LHCN-M2 (cell line): ENCODE measurements at places on chromosomes 13 and 19.

DNA sequence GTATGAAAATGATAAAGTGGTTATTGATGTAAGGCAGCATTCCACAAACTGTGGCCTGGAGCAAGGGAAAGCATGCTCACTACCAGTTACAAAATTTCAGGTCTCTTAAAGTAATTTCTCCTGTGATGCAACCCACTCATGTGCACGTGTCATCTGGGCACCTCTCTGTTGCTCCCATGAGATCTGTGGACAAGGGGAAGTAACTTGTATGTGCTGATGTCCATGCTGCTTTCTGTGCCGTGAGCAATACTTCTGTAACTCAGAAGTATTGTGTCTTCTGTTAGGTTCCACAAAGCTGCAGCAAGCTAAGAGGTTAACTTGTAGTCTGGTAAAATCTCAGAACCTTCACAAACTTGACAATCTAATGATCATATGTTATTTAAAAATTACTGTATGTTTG lies 930.0 kb upstream of the SLITRK6 start:
- no peak for DNase-seq

DNA sequence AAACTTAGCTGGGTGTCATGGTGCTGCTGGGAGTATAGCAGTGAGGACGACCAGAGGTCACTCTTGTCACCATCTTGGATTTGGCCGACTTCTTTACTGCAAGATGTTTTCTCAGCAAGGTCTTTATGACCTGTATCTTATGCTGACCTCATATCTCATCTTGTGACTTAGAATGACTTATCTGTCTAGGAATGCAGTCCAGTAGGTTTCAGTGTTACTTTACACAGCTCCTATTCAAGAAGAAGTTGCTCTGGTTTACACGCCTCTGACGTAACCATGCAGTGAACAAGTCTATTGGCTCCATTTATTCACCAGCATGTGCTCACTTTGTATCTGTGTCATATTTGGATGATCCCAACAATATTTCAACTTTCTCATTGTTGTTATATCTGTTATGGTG lies 26.7 kb downstream of the ZNF850 start:
- no peak for DNase-seq

- DNase-seq: peak; percentile 59
Measured at GRCh38 chr19:36225219-36225892, 10.4 kb downstream of the ZNF146 start.

- DNase-seq: no peak
Measured at GRCh38 chr13:110218581-110219201, 88.3 kb downstream of the COL4A1 start.

- no peak for DNase-seq
Measured at GRCh38 chr13:51805313-51805712, 1.4 kb upstream of the DHRS12 start.

DNA sequence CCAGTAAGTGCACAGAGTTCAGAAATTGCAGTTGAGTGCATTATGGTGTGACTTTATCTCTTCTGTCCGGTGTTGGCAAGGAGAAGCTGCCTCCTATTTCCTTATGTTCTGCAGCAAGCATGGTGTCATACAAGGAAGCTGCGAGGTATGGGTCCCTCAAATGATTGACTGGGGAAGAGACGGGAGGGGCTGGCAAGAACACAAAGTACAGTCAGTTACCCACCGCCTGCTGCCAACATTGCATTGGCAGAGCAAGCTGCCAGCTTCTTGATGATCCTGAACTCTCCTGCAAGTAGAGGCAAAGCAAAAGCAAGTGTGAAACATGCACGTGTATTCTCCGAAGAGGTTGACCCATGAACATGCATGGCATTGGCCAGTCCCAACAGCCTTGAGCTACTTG lies 1013.6 kb downstream of the UQCRFS1 start:
- DNase-seq: no peak

GRCh38 chr19:13063461-13064091 lies 39.1 kb downstream of the LYL1 start:
- DNase-seq: peak; percentile 34

DNA sequence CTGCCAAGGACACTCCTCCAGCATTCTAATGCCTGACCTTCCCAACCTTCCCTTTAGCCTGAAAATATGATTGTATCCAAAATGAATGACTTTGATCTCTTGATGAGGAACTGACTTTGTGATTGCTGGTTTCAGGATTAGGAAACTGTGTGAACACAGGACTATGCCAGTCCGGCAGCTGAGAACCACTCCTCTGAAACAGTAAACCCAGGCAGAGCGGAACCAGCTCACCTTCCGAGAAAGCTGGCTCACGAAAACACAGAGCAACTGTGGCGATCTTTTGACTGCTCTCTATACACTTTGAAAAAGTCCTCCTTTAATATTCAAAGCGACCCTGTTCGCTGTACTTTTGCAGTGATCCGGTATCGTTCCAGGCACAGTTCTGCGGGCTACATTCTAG lies 258.8 kb upstream of the IRS2 start:
- DNase-seq: no peak

DNA sequence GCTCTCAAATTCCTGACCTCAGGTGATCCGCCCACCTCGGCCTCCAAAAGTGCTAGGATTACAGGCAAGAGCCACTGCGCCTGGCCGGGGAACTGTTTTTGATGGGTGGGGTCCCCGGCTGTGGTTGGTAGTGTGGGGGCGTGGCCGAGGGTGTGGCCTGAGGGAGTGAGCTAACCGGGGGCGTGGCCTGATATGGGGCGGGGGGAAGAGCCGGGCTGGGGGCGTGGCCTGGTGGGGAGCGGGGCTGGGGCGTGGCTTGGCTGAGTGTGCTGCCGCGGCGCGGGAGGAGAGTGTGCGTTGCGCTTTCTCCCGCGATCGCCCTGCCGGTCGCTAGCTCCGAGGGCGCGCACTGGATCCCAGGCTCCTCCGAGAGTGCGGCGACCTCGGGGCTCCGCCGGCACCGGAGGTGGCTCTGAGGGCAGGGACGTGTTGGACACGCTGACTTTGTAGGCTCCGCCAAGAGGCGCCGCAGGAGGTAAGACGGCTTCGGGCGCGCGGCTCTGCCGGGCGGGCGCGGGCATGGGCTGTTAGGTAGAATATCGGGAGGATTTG lies at the start of gene SPATA13:
SPATA13 (plus strand) TSS at position 263 of the 552 bp plus-strand sequence. CDS start 62,210 bp downstream, outside the sequence.
- DNase-seq: peak; percentile 80

- peak; percentile 82 for DNase-seq
Measured at GRCh38 chr19:43438291-43439031, 23.8 kb downstream of the TEX101 start.

DNA sequence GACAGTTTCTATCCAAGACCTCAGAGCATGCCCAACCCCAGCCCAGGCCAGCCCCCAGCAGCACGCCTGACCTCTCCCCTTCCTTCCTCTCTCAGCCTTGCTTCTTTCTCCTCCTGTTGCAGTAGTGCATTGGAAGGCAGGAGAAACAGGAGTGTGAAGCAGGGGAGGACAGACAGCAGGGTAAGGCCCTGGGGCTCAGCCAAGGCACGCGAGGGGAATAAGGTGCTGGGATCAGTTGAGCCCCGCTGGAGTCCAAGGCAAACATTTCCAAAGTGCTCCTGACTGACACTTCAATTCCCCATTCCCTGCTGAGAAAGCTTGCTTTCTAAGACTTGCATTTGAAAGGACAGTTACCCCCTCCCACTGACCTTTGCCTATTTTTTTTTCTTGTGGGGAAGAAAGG lies 73.1 kb upstream of the OLFM4 start:
- DNase-seq: no peak

GRCh38 chr13:85277748-85278147 lies 521.5 kb downstream of the SLITRK6 start:
- no peak for DNase-seq

- DNase-seq: peak; percentile 97
Measured at GRCh38 chr13:98083507-98083906, 59.4 kb upstream of the FARP1 start.

GRCh38 chr19:33906578-33907335 lies 110.1 kb downstream of the KCTD15 start:
- no peak for DNase-seq

DNA sequence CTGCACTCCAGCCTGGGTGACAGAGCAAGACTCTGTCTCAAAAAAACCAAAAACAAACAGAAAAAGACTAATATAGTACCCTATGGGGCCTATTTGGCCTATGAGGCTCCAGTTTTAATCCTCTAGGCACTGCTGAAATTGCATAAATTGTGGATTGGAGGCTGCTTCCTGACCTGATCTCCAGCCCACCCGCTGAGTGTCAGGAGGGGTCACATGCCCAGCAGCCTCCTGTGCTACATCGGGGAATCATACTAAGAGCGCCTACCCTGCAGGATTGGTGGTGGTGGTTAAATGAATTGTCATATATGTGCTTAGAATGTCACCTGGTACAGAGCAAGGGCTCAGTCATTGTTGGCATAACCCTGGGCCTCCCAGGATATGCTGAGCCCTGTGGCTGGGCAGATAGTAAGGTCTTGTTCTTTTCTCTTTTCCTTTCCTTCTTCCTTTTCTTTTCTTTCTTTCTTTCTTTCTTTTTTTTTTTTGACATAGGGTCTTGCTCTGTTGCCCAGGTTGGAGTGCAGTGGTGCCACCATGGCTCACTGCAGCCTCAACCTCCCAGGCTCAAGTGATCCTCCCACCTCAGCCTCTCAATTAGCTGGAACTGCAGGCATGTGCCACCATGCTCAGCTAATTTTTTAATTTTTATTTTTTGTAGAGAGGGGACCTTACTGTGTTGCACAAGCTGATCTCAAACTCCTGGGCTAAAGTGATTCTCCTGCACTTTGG lies 31.3 kb downstream of the LTBP4 start:
- DNase-seq: no peak

DNA sequence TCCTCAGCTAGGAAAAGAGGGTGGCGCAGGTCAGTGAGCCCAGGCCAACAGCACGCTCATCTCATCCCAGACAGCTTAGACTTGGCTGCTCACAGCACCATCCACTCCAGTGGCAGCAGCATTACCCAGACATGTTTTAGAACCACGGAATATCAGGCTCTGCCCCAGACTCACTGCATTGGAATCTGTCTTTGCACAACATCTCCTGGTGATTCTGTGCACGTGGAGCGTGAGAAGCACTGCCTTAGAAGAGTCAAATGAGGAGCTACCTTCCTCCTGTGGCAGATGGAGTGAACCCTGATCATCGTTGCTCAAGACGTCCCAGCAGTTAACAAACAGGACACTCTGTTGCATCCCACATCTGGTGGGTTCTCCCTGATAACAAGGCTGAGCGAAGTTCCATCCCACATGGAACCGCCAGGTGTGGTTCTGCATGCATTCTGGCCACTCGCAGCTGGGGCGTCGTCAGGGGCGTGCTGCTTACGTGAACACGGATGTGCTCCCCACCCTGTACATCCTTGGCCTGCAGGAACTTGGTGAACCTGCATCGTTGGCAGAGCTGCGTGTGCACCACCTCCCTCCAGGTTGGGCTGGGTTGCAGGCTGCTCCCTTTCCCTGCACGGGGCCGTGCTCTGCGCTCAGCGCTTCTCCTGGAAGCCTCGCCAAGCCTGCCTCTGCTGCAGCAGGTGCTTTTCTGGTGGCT lies 25.2 kb upstream of the ATP11A start:
- DNase-seq: no peak

- DNase-seq: no peak
Measured at GRCh38 chr13:46314587-46314986, 72.5 kb downstream of the RUBCNL start.

- DNase-seq: no peak
Measured at GRCh38 chr13:110825516-110825915, 89.4 kb downstream of the ANKRD10 start.

DNA sequence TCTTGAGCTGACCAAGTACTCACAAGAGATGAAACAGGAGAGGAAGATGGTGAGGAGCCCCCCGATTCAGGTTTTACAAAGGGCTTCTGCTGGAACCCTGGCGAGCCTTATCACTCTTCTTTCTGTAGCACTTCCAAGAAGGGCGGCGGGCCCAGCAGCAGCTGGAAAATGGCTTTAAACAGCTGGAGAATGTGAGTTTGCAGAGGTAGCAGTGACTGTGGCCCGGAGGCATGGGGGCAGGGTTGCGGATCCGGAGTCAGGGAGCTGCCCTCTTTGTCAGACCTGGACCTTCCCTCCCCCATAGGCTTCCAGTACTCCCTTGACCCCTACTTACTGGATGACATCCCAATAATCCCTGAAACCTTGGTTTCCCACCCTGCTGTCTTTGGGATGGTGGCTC lies 3.6 kb downstream of the TRIP10 start:
- no peak for DNase-seq

DNA sequence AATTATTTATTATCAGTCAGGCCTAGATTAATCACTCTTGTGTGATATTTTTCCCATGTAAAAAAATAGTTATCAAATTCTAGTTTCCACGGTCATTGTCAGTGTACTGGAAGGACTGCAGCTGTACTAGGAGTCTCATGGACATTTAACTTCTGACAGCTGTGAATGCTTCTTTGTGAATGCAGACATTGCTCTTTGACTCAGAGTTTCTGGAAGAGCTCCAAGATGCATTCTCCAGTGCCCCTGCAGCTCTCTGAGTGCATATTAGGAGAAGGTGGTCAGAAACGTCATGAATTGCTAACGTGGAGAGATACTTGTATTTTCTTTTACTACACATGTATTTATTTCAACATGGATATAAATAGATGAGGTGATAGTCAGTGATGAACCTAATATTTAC lies 9.7 kb upstream of the SLITRK5 start:
- DNase-seq: peak; percentile 39

GRCh38 chr13:85379433-85379832 lies 419.8 kb downstream of the SLITRK6 start:
- DNase-seq: no peak

DNA sequence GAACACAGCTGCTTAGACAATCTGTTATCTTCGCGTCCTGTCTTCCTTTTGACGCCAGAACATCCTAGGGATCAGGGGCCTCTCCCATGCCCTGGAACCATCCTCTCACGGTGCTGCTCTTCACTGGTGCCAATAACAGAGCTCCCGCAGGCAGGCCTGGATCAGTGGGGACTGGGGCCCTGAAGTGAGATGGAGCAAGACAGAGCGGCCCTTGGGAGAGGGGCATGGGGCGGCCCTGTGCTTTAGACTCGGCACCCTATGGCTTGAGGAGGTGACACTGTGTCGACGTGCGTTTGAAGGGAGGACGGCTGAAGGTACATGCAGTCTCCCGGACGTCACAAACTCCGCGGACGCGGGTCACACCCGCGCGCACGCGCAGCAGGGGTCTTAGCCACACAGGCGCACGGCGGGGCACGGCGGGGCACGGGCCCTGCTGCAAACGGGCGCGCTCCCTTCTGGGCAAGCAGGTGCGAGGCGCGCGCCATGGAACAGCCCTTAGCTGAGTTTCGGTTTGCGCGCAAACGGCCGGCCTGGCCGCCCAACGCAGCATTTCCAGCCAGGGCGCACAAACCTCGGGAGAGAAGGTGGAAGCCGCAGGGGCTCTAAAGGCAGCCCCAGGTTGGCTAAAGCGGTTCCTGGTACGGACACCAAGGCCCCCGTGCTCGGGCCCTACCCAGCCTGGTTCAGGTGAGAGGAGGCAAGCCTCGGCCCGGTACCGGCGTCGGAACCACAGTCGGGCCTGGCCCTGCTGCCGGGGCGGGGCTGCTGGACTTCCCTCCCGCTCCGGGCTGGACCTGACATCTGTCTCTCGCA lies 16.5 kb upstream of the RNF17 start:
- no peak for DNase-seq
